SW480 (cell line): ENCODE measurements at places on chromosomes 11 and 22.

GRCh38 chr11:24861440-24861839 is 364.6 kb downstream of the LUZP2 start:
- DNase-seq: no peak

GRCh38 chr11:117851106-117851505 is 25.4 kb downstream of the FXYD6 start:
- DNase-seq: no peak

GRCh38 chr11:122113836-122114825 is 1.9 kb downstream of the BLID start:
- no peak for DNase-seq

DNA sequence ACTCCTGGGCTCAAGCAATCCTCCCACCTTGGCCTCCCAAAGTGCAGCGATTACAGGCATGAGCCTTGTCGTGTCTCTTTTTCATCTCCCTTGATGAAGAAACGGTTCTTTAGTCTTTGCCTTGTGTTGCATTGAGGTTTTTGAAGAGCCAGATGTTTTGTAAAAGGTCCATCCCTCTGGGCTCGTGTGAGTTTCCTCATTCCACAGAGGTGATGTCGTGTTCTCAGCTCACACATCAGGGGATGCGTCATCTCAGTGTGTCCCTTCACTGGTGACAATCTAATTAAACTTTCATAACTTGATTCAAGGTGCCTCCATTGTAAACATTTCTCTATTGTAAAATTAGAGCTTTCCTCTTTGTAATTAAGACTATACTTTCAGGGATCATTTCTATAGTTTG is 29.7 kb upstream of the TEF start:
- DNase-seq: peak; percentile 42

- no peak for DNase-seq
Measured at GRCh38 chr11:58742981-58743880, 11.5 kb upstream of the GLYAT start.
